ENCODE measurements at places on chromosomes 3 and 15.

GRCh38 chr3:169790687-169791429 lies 17.7 kb downstream of the MYNN start:
- DNase-seq: no peak

GRCh38 chr3:147672436-147672835 lies 263.3 kb downstream of the ZIC1 start:
- no peak for DNase-seq

DNA sequence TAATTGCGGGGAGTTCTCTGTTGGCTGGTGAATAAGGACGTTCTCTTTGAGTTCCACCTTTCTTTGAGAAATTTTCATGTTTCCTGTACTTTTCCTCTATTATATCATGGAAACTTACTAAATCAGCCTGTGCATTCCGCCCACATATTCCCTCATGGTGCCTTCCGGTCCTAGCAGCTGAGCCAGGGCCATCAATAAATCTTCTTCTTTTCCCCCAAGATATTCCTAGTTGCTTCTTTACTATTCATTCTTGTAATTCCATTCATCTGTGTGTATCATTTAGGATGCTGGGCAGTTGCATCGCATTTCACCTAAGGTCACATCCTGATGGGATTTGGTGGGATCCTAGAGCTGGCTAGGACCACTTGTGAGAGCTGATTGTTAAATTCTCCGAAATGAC lies 139.2 kb downstream of the RBMS3 start:
- DNase-seq: no peak

DNA sequence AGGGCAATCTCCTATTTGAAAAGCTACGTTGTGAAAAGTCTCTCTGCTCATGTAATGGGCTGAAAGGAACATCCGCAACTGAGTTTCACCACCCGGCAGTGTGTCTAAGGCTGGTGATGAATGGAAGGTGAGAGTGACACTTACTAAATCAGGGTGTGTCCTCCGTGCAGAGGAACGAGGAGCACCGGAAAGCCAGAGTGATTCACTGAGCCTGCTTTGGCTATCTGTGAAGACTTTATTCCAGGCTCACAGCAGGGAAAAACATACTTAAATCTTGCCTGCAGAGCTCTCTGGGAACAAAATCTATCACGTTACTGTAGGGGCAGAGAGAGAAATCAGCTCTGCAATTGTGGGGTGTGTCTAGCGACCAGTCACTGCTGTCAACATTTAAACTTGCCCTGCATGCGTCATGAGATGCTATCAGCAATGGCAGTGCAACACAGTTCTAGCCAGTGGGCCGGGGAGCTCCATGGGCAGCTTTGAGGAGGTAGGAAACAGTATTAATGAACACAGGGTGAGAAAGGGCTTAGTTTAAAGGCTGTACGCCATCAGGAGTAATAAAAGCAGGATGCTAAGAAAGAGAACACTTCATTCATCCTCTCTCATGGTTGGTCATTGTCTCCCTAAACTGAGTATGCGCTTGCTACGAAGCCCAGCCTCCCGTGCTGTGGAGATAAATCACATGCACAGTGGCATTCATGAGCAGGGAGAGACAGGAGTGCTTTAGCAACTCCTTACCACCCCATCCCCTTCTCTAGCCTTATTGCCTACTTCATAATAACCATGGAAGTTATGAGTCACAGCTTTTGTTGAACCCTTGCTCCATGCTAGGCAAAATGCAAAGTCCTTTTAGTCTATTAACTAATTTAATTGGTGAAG lies 542.7 kb upstream of the ADAMTS9 start:
- DNase-seq: no peak

- DNase-seq: no peak
These were observed 861.6 kb upstream of the DPPA4 start for GRCh38 chr3:110198717-110199587.

DNA sequence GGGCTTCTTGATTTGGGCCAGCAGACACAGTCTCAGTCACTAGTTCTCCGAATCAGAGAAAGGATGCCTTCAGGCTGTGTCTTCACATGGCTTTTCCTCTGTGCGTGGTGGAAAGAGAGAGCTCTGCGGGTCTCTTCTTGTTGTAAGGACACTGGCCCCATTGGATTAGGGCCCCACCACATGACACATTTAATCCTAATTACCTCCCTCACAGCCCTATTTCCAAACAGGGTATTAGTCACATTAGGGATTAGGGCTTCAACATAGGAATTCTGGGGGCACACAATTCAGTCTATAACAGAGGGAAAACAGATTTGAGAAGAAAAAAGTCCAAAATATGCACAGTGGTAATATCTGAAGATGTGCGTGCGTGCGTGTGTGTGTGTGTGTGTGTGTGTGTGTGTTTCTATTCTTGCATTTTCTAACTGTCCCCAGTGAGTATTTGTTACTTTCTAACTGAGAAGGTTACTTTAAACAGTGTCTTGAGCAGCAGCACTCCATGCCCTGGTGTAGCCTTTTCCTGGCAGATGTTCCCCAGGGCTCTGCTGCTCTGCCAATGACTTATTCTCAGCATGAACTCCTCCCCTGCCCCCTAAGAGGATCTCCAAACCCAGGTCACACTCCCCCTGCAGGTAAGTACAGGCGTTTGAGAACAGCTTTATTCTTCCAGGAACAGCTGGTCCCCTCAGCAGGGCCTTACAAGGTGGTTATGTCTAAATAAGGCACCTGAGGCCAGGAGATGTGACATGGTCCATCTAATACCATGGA lies 72.9 kb downstream of the RPL39L start:
- DNase-seq: no peak

DNA sequence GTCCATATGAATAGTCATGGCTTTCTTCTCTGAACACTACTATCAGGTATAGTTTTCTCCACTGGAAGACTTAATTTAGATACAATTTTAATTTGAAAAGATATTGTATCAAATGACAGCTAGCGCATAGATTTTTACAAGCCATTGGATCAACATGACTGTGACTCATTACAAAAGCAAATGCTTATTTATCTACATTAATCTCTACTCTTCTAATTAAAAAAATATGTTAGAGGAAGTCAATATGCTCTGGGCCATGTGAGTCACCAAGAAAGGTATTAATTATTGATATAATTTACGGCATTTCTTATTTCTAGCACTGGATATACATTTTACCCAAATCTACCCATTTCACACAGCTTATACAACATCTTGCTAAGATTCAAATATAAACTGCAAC lies 800.3 kb upstream of the GBE1 start:
- DNase-seq: no peak

GRCh38 chr3:110910346-110910955 lies 161.2 kb upstream of the NECTIN3 start:
- no peak for DNase-seq

- no peak for DNase-seq
These were observed 30.1 kb downstream of the MYRIP start for GRCh38 chr3:39839484-39839883.

- DNase-seq: no peak
These were observed 24.3 kb downstream of the TRPM1 start for GRCh38 chr15:31077181-31077580.

- DNase-seq: no peak
These were observed 223.6 kb downstream of the CACNA2D3 start for GRCh38 chr3:54345847-54346375.
